ENCODE measurements at places on chromosomes 12 and 14. TPM values are rescaled to one million over a fixed set of nuclear protein-coding genes. Genes with fewer than 3 reads are reported as not detected.

Gene USP44
- polyA plus RNA-seq, result 3.8 TPM

Gene CEBPE
- not detected for polyA plus RNA-seq

Gene PRH2
- 0.44 TPM for polyA plus RNA-seq

Gene OAS2
- 10.1 TPM for polyA plus RNA-seq

Gene SYCP3
- 2.0 TPM for polyA plus RNA-seq

Gene SLC6A13
- 1.9 TPM for polyA plus RNA-seq

- H3K27me3 ChIP-seq, result no peaks in the 10 kb centered on the region
- no peak for DNase-seq
- H3K4me3 ChIP-seq, result no peak overlapping the region
- no peak overlapping the region for H3K27ac ChIP-seq
- no peaks in the 10 kb centered on the region for H3K36me3 ChIP-seq
Measured at GRCh38 chr12:123070267-123071081, 80.4 kb downstream of the PITPNM2 start.

GRCh38 chr12:120428597-120429229 lies 9.2 kb upstream of the COX6A1 start:
- H3K4me1 ChIP-seq, result no peaks in the 10 kb centered on the region
- DNase-seq, result no peak
- no peak overlapping the region for H3K4me3 ChIP-seq
- H3K27me3 ChIP-seq, result no peaks in the 10 kb centered on the region

DNA sequence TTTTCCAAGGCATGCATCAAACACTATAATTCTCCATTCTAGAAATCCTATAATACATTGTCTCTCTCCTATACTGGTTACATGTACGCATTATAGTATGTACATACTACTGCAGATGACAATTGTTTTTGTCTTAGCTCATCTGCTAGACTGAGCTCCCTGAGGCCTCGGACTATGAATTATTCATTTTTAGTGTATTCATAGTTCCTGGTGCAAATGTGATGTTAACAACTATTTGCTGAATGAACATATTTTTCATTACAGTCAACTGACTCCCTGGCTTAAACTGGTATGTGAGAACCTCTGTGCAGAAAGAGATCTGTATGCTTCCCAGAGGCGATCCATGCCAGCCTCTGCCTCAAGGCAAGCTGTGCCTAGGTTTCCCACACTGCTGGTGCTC lies 91.8 kb upstream of the PARP11 start:
- DNase-seq, result no peak
- no peaks in the 10 kb centered on the region for H3K36me3 ChIP-seq
- H3K4me3 ChIP-seq, result no peak overlapping the region

- H3K27ac ChIP-seq, result no peak overlapping the region
- DNase-seq, result no peak
- no peaks in the 10 kb centered on the region for H3K36me3 ChIP-seq
- H3K27me3 ChIP-seq, result no peaks in the 10 kb centered on the region
- no peak overlapping the region for H3K4me3 ChIP-seq
Measured at GRCh38 chr14:23632461-23633159, 3.6 kb upstream of the DHRS2 start.

- no peak overlapping the region for H3K27ac ChIP-seq
- H3K4me3 ChIP-seq, result no peak overlapping the region
- H3K27me3 ChIP-seq, result no peaks in the 10 kb centered on the region
Measured at GRCh38 chr12:101775816-101776215, 36.6 kb upstream of the SYCP3 start.

GRCh38 chr12:5170844-5171243 lies 127.2 kb downstream of the KCNA5 start:
- peaks cover 18% of the 10 kb centered on the region for H3K27me3 ChIP-seq
- no peaks in the 10 kb centered on the region for H3K36me3 ChIP-seq

GRCh38 chr14:95404583-95404982 lies 84.9 kb upstream of the CLMN start:
- H3K27me3 ChIP-seq, result no peaks in the 10 kb centered on the region
- no peak overlapping the region for H3K4me3 ChIP-seq

DNA sequence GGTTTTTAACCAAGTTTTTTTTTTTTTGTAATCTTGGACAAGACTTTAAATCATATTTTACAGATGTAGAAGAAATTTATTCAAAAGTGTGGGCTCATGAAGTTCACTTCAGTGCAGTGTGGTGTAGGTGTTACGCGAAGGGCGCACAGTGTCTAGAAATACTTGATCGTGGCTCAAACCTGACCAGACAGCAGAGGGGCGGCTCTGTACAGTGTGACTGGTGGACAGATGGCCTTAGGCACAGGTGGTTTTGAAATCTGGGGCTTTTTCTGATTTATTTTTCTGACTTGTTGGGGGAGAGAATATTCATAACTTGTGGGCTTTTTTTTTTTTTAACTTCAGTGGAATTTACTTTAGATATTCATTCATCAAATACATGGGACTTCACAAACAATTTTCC lies 179.2 kb downstream of the PELI2 start:
- no peaks in the 10 kb centered on the region for H3K4me1 ChIP-seq
- DNase-seq, result no peak
- H3K27ac ChIP-seq, result no peak overlapping the region
- H3K36me3 ChIP-seq, result peaks cover 11% of the 10 kb centered on the region
- H3K4me3 ChIP-seq, result no peak overlapping the region

Measured in left lung (tissue), 14 donors.